ENCODE measurements at places on chromosomes 5 and 9.

DNA sequence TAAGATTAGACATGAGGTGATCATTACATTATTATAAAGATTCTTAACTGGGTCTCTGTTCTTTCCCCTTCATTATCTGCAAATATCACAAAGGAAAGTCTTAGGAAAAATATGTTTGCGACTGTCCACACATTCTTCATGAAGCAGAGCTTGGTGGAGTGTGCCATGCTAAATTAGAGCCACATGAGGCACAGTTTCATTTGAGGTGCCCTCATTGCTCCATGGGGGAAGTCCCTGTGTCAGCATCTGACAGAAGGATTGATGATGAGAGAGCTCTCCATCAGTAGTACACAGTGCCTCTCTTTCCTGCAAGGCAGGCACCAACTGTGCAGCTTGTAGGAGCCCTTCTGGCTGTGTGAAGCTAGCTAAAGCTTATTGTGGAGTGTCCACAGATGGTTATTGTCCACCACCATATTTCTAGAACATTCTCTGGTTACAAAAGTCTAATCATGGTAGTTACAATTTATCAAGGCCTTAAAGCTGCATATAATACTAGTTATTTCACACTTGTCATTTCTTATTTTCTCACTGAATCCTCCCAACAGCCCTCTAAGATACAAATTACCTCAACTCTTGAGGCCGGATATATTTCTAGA, 63.9 kb downstream of the C9orf152 start:
- DNase-seq = no peak

DNA sequence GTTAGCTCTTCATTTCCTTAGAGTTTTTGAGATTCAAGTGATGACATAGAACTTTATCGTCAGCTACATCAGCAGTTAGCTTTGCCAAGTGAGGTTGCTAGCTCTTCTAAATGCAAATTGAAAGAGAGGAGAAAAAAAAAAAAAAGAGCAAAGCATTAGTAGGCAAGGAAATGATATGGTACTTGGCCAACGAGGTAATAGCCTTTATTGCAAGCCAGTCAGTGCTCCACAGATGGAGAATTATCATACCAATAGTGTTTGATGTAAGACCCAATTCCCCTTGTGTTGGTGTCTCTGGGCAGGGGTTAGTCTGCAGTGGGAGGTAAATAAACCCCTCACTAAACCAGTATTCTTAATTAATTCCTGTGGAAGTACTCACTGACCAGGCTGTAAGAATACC, 992.1 kb downstream of the PTPRD start:
- no peak for DNase-seq

DNA sequence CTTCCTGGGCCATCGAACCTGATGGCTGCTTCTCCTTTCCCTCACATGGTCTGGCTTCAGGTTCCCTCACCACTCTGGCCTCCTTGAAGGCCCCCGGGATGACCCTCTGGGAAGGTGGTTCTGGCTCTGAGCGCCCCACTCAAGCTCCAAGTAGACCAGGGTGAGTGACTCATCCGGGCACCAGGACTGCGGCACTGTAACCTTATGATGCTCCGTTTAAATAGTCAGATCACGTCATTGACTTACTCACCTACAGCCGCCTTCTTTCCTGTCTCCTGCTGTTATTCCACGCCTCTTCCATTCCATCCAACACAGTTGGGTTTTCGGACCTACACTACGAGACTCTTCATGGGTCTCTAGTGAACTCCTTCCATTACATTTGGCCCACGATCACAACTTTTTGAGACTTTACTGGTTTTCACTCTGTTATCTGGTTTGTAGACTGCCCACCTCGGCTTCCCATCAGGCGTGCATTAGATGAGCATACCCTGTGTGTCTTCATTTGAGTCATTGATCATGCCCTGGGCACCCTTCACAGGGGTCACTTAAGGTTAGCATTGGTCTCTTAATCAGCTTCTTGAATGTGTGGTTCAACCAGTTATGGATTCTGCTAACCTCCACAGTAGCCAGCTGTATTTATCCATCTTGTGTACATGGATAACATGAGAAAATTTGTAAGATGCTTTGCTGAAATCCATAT, 138.8 kb upstream of the LMX1B start:
- DNase-seq = no peak

GRCh38 chr9:131714161-131714646, 25.7 kb downstream of the RAPGEF1 start:
- peak; percentile 81 for DNase-seq

GRCh38 chr5:132049093-132049492, 11.4 kb upstream of the IL3 start:
- DNase-seq = no peak

DNA sequence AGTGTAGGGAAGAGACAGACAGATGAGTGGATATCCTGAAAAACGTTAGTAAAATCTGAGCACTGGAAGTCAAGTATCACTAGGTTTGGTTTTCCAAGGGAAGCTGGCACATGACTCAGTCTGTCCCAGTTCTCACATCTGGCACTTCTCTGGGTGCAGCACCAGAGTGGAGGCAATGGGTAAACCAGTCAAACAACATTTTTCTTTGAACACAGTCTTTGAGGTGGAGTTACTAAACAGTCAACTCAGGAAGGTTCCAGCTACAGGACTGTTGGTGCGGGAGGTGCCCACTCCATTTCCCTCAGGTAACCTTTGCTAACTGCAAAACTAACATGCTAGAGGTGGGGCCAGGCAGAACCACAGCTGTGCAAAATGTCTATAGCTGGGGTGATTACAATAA, 301.4 kb upstream of the RFX3 start:
- DNase-seq = no peak

DNA sequence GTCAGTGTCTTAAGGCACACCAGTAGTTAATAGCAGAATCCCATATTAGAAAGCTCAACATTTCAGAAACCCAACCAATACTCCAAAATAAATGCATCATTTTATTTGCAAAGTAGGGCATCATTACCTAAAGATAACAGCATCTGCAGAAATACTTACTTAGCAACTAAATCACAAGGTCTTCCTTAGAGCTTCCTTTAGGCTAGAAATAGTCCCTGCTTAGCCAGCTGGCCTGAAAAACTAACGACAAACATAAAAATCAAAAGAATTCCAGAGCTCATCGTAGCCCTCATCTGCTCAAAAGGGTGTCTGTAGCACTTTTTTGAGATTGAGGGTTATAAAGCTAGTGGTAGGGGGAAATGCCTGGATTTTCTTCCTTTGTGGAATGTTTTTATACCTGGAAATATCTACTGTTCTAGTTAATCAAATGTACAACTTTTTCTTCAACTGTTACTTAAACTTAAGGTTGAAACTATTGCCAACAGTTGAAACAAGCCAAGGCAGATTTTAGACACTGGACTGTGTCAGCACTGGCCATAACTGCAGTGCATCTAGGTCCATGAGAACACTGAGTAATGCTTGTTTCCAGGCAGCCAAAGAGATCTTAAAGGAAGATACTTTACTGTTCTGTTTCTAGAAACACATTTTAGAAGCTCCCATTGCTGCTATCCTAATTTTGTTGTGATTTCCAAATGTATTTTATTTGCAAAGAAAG, 129.4 kb upstream of the RASA1 start:
- no peak for DNase-seq

GRCh38 chr5:58019614-58020013, 440.3 kb downstream of the PLK2 start:
- peak; percentile 57 for DNase-seq

GRCh38 chr9:23926368-23926767, 100.3 kb upstream of the ELAVL2 start:
- no peak for DNase-seq

GRCh38 chr9:69797675-69798074, 22.9 kb upstream of the CFAP95 start:
- DNase-seq = no peak

DNA sequence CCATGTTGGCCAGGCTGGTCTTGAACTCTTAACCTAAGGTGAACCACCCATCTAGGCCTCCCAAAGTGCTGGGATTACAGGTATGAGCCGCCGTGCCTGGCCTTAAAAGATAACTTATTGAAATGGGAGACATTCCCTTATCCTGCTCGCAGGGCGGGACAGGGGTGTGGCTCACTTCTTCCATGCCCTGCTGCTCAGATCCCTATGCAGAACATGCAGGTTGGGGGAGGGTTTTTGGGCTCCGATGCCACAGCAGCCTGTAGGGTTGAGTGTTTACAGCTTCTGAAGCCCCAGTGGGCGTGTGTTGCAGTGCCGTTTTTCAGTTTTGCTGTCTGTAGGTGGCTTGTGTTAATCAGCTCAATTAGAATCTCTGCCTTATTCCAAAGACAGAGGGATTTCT, 108.0 kb upstream of the BRINP1 start:
- DNase-seq = no peak

DNA sequence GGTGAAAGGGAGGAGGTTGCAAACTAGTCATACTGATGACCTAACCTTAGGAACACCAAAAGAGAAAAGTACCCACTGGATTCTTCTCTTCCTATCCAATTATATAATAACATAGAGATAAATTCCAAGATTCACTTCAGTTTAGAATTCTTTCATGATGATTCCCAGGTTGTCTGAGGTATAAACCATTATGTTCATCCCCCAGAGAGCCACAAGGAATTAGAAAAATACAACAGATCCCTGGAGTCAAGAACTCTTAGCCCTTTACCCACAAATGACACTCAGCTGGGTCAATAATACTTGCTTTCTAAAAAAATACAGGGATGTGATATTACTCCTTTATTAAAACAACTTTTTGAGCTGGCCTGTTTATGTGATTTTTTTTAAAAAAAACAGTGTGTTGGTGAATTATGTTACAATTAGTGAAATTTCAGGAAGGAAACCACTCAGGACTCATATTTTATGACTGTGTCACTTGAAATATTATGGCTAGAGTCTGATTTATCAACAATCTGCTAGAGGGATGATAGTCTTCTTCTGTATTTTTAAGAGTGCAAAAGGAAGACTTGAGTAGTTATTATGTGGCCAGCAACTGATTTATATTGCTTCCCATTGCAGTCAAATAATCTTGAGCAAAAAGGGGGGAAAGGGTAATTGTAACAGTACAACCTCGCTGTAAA, 338.2 kb downstream of the NFIB start:
- no peak for DNase-seq

GRCh38 chr5:95725071-95725820, 5.9 kb upstream of the RHOBTB3 start:
- DNase-seq = no peak

DNA sequence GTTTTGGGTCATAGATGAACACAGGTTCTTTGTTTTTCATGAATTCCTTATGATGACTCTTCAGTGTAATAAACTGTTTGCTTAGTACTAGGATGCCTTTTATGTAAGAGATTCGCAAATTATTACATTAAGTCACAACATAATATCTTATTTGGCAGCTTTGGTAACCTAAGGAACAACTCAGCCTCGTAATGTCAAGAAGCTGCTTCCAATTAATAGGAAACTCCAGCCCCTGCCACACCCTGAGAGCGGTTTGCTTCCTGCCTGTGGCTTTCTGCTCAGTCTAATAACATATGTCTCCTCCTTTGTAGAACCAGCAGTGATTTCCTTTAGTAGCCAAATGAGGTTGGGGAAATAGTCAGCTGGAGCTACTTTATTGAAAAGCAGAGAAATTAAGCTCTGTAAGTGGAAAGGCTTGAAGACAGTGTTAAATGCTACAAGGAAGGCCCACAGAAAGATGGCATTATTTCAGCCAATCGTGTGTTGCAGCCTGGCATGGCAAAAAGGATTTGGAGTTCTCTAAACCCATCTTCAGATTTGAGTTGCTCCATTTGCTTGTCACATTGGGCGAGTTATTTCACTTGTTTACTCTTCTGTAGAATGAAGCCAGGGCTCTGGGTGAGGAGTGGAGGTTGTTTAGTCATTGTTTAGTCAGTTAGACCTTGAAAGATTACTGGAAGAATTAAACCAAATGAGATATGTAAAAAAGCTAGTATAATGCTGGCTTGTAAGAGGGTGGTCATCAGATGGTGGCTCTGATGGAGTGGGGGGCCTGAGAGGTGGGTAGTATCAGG, 54.1 kb downstream of the MTAP start:
- DNase-seq = no peak

- DNase-seq = no peak
These were observed 42.4 kb upstream of the ZBED3 start for GRCh38 chr5:77129391-77129990.

GRCh38 chr9:133037775-133038515, 7.1 kb downstream of the GTF3C5 start:
- no peak for DNase-seq

DNA sequence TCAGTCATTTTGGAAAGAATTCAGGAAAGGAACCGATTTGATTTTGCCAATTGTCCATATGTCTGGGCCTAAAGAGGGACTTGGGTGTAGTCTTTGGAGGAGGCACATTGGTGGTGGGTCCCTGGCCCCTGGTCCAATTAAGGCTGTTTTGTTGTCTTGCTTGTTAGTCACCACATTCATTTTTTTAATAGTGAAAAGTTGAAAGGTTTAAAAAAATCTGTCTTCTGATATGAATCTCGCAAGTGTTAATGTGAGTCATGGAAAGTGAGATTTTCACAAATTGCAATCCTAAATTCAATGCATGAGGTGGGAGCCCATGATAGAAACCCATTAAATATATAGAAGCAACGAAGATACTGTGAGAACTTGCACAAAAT, 165.9 kb upstream of the OTULINL start:
- no peak for DNase-seq

GRCh38 chr9:128684065-128684324, 5.0 kb upstream of the SET start:
- no peak for DNase-seq

GRCh38 chr9:127380479-127380878, 16.5 kb upstream of the SLC2A8 start:
- DNase-seq = no peak

- DNase-seq = no peak
These were observed 156.0 kb upstream of the CDKN2B start for GRCh38 chr9:22165144-22165543.

DNA sequence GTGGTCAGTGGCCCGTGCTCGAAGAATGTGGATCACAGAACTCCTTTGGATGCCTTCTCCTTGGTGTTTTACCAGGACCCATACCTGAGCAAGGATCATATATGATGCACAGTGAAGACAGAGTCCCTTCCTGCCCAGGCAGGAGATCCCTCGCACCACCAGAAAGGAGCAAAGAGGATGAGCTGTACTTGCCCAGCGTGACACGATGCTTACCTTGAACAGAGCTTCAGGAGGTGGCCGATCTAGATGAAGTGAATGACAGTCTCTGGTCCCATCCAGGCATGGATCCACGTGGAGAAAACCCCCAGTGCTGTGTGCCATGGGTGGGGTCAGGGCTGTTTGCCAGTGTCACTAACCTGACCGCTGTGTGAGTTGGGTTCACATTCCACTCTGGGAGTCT, 455.4 kb downstream of the GADD45G start:
- DNase-seq = no peak

GRCh38 chr9:88421348-88421747, 33.1 kb downstream of the SPIN1 start:
- DNase-seq = no peak

GRCh38 chr9:11757408-11757807, 935.8 kb upstream of the TYRP1 start:
- DNase-seq = no peak

GRCh38 chr9:4592886-4593285, 69.2 kb upstream of the PLPP6 start:
- DNase-seq = no peak
